Activated naive CD8-positive, alpha-beta T cell treated with anti-CD3 and anti-CD28 coated beads, Interleukin-2, amount 10 ng/mL, durations not matched to agents 7 days and 5 days (primary cell): ENCODE measurements at places on chromosomes 16 and 17. TPM values are rescaled to one million over a fixed set of nuclear protein-coding genes. Genes with fewer than 3 reads are reported as not detected.

Gene RRAD
- 0.60 TPM for total RNA-seq

Gene CES5A
- not detected for total RNA-seq

Gene GRAP
- total RNA-seq: 27.7 TPM

Gene C17orf113
- 0.91 TPM for total RNA-seq

DNA sequence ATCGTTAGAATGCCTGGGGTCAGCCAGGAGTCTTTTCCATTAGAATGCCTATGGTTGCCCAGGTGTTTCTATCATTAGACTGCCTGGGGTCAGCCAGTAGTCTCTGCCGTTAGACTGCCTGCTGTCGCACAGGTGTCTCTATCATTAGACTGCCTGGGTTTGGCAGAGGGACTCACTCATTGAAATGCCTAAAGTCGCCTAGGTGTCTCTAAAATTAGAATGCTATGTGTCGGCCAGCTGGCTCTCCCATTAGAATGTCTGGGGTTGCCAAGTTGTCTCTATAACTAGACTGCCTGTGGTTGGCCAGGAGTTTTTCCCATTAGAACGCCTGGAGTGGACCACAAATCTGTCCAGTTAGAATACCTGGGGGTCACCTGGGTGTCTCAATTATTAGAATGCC is 2266.5 kb downstream of the TP53TG3F start:
- DNase-seq: no peak
- no peak overlapping the region for H3K4me3 ChIP-seq

Gene CHST6
- not detected for total RNA-seq

Gene NAGS
- 1.4 TPM for total RNA-seq
